Upper lobe of left lung (tissue), 6 donors: ENCODE measurements at places on chromosomes 16 and 17. TPM values are rescaled to one million over a fixed set of nuclear protein-coding genes. Genes with fewer than 3 reads are reported as not detected.

- H3K4me3 ChIP-seq = no peak overlapping the region
- no peak overlapping the region for H3K27ac ChIP-seq
- no peaks in the 10 kb centered on the region for H3K27me3 ChIP-seq
- H3K4me1 ChIP-seq = peaks cover 41% of the 10 kb centered on the region
Observed at GRCh38 chr16:72928090-72928981, 119.6 kb downstream of the ZFHX3 start.

GRCh38 chr17:76506408-76507345, 5.5 kb upstream of the RHBDF2 start:
- H3K4me1 ChIP-seq = peaks cover 8% of the 10 kb centered on the region
- DNase-seq = no peak
- H3K27me3 ChIP-seq = no peaks in the 10 kb centered on the region
- no peak overlapping the region for H3K4me3 ChIP-seq
- H3K36me3 ChIP-seq = no peaks in the 10 kb centered on the region

DNA sequence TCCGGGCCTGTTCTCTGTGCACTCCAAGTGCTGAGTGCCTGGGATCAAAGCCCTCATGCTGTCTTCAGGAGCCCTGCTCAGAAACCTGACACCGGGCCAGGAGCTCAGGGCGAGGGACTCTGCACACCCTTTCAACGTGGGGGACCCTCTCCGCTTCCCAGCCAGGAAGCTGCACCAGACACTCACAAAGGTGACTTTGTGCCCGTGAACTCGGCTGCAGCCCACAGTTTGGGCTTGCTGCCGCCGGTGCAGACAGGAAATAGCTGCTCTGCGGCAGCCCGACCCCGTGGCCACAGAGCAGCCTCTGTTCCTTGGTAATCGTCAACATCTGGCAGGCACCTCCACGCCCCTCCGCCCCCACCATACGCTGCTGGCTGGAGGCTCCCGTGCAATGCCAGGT, 93.4 kb upstream of the METRNL start:
- no peaks in the 10 kb centered on the region for H3K36me3 ChIP-seq
- no peak overlapping the region for H3K4me3 ChIP-seq
- H3K4me1 ChIP-seq = no peaks in the 10 kb centered on the region
- no peaks in the 10 kb centered on the region for H3K27me3 ChIP-seq
- DNase-seq = peak; percentile 41
- H3K27ac ChIP-seq = no peak overlapping the region

HP gene
- 21.9 TPM for total RNA-seq

DNA sequence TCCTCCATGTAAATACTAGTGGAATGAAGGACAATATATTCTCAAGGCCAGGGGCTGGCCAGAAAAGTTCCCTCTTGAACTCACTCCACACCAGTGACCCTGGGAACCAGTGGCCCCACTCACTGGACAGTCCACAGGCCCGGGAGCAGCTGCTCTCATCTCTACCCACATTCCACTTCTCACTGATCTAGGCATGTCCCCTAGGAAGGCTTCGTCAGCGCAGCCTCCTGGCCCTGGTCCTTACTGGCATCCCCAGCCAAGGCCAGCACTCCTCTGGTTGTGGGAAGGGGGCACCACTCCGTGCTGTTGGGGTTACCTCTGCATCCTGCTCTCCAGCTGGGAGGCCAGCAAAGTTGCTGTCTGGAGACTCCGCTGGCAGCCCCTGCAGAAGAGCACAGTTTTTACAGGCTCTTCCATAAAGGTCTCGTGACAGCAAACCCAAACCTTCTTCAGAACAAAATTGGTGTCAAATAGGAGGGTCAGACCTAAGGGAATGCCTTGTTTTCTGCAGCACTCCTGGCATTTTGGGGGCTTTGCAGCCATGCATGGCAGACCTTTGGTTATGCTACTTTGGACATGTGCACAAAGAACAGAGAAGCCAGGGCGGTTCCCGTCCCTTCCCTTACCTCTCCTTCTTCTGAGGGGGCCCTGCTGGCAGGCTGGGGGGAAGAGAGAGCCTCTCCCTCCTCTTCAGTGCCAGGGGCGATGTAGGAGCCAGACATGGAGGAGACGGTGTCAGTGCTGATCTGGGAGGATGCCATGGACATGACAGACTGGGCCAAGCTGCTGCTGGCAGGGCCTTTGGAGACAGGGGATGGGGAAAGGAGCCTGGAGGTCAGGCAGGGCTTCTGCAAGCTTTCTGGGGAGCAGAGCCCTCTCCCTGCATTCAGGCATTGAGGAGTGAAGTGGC, 14.1 kb upstream of the FOXJ1 start:
- no peaks in the 10 kb centered on the region for H3K36me3 ChIP-seq
- no peak overlapping the region for H3K4me3 ChIP-seq
- no peak for DNase-seq
- H3K27me3 ChIP-seq = no peaks in the 10 kb centered on the region
- no peaks in the 10 kb centered on the region for H3K4me1 ChIP-seq
- H3K27ac ChIP-seq = no peak overlapping the region
